Left ventricle myocardium superior (tissue), 1 donor: ENCODE measurements at places on chromosomes 1 and 21. TPM values are rescaled to one million over a fixed set of nuclear protein-coding genes. Genes with fewer than 3 reads are reported as not detected.

The SYT11 gene
- total RNA-seq = 6.6 TPM

The HLCS gene
- total RNA-seq = 6.2 TPM

GRCh38 chr1:106817575-106817974 is 238.9 kb upstream of the PRMT6 start:
- no peak for DNase-seq

- no peak for DNase-seq
These were observed 18.5 kb upstream of the GREM2 start for GRCh38 chr1:240630409-240630808.

- DNase-seq = peak; percentile 60
These were observed 1.1 kb downstream of the GFI1 start for GRCh38 chr1:92485381-92486250.

GRCh38 chr1:112322983-112323678 is 72.9 kb upstream of the CTTNBP2NL start:
- DNase-seq = peak; percentile 40

GRCh38 chr1:65253800-65254319 is 55.5 kb upstream of the DNAJC6 start:
- DNase-seq = no peak
